Activated naive CD8-positive, alpha-beta T cell treated with anti-CD3 and anti-CD28 coated beads, Interleukin-2, amount 10 ng/mL, durations not matched to agents 7 days and 5 days (primary cell): ENCODE measurements at places on chromosomes 16 and 17. TPM values are rescaled to one million over a fixed set of nuclear protein-coding genes. Genes with fewer than 3 reads are reported as not detected.

Gene NPB
- total RNA-seq = 1.0 TPM

Gene SCN4A
- total RNA-seq = not detected

GRCh38 chr17:79625706-79626105, 14.9 kb upstream of the RBFOX3 start:
- peaks cover 8% of the 10 kb centered on the region for H3K27me3 ChIP-seq
- H3K36me3 ChIP-seq = no peaks in the 10 kb centered on the region
- no peak overlapping the region for H3K27ac ChIP-seq
- no peaks in the 10 kb centered on the region for H3K4me1 ChIP-seq
- H3K4me3 ChIP-seq = no peak overlapping the region

DNA sequence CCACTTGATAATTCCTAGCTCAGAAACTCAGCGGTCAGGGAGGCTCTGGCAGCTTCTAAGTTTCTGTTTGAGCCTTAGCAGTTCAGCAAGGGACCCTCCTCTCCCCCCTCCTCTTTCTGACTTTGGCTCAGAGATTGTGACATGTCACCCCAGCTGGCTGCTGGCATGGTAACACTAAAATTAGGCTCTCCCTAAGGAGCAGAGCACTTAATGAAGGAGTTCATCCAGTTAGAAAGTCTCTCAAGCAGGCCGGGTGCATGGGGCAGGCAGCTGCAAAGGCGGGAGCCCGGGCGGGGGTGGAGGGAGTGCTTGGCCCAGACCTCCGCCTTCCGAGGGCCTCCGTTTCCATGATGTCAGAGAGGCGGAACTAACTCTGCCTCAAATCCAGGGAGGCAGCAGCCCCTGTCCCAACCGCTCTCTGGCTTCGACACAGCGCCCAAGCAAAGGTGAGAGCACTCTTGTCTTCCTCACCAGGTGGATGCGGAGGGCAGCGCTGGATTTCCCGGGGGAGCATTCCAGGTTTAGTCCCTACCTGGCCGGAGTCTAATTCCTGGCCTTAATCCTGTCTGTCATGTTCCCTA, 128.0 kb upstream of the PLCG2 start:
- no peak overlapping the region for H3K4me3 ChIP-seq
- peaks cover 9% of the 10 kb centered on the region for H3K4me1 ChIP-seq

- no peaks in the 10 kb centered on the region for H3K36me3 ChIP-seq
- no peak for DNase-seq
- no peaks in the 10 kb centered on the region for H3K4me1 ChIP-seq
- H3K27me3 ChIP-seq = peaks cover 5% of the 10 kb centered on the region
- no peak overlapping the region for H3K4me3 ChIP-seq
- no peak overlapping the region for H3K27ac ChIP-seq
These were observed 17.1 kb downstream of the IRX3 start for GRCh38 chr16:54269461-54269860.
